ENCODE measurements at places on chromosomes 4 and X.

GRCh38 chr4:80072744-80073472, at the start of gene ANTXR2:
Gene ANTXR2, minus strand, starts transcription at chr4:80073229. Its CDS starts 669 bp downstream, at chr4:80072560.
- DNase-seq, result peak; percentile 77

DNA sequence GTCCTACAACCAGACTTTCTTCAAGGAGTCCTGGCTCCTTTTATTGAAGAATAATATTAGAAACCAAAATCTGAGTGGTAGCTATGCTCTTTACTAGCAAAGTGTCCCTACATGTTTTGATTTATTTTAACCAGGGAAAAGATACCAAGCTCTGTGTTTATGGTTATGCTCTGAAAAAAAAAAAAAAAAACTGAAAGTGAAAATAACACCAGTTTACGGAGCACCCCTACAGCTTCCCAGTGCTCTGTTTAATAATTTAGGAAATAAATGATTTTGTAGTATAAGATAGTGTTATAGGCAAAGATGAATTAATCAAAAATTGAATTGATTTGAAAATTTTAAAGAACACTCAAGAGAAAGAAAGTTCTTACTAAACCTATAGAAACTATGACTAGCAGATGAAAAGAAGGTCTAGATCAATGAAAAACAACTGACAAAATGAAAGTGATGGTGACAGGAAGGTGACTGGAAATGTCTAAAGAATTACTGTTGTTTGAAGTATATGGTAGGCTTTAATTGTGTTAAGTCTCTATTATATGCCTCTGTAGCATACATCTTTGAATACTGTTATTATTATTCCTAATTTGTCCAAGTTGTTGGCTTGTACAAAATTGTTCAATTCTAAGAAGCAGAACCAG, 1698.4 kb upstream of the PCDH10 start:
- DNase-seq, result no peak

GRCh38 chrX:48531358-48531959, 8.1 kb upstream of the TBC1D25 start:
- DNase-seq, result no peak

DNA sequence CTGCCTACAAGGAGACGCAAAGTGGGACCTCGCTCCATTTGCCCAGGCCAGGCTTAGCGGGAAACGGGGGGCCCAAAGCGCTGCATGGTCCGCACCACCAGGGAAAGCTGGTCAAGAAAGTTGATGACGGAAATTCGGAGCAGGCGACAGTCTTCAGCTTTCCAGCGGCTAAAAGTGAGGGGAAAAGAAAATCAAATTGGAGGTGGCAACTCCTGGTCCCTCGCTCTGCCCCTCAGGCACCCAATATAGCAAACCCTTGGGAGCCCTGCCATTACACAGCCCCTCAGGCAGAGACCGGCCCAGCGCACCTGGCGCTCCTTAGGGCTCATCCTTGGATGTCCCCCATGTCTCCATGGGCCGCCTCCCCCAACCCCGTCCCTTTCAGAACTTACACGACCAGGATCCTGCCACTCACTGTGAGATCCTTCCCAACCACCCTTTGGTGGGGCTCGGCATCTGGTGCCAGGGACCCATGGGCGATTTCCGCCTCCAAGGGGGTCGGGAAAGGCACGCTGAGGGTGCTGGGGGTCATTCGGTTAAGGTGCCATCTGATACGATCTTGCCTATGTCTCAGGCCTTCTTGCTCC, 1.1 kb downstream of the LAGE3 start:
- DNase-seq, result no peak

- no peak for DNase-seq
Measured at GRCh38 chr4:32840461-32841189, 2120.5 kb downstream of the PCDH7 start.

- DNase-seq, result no peak
Measured at GRCh38 chrX:115030625-115031024, 13.2 kb upstream of the IL13RA2 start.

DNA sequence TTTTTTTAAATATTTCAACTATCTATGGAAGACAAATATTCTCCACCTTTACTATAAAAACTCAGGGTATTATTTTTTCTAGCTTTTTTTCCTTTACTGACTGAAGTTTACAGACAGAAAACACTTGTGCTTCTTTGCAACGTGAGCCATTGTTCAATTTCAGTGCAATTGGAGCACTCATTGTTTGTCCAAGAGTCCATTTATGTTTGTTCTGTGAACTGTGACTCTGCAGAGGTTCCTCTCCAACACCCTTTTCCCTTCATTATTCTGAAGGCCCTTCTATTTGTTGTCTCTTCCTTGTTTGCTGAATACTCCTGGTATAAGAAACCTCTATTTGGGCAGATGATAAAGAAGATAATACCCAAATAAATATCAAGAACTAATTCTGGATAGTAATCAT, 37.4 kb downstream of the DAPP1 start:
- no peak for DNase-seq

DNA sequence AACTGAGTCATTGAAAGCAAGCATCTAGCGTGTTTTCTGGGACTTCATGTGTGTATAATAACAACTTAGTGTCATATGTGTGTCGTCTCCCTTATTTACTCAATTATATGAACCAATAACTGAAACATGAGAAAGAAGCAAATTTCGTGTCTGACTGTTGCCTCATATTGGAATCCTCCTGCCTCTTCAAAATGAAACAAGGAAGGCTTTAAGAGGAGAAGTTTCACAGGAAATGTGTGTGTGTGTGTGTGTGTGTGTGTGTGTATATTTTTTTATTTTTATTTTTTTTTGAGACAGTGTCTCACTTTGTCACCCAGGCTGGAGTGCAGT, 145.8 kb upstream of the SFRP2 start:
- no peak for DNase-seq

- DNase-seq, result no peak
Measured at GRCh38 chr4:5712517-5712916, 1.5 kb downstream of the EVC start.

Data from cortex of kidney (tissue), 1 donor.